CD4-positive, alpha-beta T cell treated with Interleukin-6 for 4 hours (primary cell): ENCODE measurements at places on chromosomes 16 and 17.

DNA sequence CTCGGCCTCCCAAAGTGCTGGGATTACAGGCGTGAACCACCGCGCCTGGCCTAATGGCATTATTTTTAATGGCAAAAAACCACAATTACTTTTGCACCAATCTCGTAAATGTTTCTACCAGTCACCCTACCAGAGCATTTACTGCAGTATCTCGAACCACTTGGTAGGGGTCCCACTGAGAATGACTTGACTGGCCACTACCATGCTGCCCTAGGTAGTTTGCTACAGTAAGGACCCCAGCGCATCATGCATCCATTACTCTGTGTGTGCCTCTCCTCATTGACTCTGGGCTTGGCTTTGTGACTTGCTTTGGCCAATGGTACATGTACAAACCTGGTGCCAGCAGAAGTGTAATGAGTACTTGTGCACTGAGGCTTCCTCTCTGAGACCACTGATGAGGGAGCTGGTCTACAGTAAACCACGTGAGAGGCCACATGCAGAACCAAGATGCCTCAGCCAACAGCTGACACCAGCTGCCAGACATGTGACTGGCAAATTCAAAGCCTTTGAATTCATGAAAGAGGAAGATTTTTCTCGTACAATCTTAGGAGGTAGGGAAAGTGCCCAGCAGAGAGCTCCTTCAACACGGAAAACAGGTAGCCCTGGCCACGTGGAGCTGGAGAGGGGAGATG, 421.7 kb upstream of the C16orf82 start:
- no peak for DNase-seq

DNA sequence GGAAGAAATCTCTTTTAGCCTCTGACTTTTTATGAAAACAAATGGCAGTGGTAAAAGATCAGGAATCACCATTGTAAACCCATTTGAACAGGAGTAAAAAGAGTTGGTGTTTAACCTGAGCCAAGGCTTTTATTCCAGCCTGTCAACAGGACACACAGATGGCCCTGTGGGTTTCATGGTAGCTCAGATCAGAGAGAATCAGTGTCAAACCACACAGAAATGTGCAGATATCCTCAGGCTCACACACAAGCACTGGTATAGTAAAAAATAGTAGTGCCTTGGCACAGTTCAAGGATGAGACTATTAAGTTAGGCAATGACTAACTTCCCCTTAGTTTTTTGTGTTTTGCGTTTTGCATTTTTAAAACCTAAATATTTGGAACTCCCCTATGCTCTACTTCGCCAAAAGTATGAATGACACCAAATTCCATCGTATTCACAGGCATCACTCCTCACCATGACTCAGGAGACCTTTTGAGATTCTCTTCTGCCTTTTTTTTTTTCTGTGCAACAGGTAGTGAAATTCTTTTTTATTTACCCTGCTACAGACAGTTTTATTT, 1200.0 kb downstream of the CDH11 start:
- DNase-seq = no peak

DNA sequence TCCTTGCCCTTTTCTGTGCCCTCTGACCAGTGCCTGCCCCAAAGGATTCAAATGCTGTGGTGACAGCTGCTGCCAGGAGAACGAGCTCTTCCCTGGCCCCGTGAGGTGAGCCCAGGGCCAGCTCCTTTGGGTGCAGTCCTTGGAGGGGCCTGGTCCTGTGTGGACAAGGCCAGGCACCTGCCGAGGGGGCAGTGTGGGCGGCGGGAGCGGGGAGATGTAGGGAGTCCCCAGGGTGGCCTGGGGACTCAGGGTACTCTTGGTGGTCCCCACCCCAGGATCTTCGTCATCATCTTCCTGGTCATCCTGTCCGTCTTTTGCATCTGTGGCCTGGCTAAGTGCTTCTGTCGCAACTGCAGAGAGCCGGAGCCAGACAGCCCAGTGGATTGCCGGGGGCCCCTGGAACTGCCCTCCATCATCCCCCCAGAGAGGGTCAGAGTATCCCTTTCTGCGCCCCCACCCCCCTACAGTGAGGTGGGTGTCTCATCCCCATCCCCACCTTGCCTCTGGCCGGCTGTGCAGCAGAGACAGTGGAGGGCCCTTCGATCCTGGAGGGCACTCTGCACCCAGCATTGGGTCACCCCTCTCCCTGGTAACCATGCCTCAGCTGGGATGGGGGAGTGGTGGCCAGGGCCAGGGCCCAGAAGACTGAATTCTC, 4.4 kb downstream of the TMEM92 start:
- no peak for DNase-seq

DNA sequence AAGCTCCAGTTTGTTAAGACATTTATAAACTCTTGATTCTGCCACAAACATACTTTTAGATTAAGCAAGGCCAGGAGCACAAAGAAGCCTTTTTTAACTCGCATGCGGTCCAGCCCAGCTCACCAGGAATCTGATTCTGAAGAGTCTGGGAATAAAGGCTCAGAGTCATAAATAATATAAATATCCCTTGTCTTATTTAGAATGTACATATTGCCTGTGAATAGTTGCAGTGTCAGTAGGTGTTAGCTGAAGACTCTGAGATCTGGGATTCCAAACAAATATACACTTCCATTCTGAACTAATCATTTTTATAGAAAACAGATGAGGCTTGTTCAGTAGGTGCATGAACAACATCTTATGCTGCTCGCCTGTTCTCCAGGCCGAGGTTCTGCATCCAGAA, 59.1 kb upstream of the ELAC2 start:
- DNase-seq = no peak

- DNase-seq = peak; percentile 75
Measured at GRCh38 chr17:4710693-4711634, 532 bp downstream of the ARRB2 start.
